Placental pericyte (primary cell): ENCODE measurements at places on chromosomes 16 and 17. TPM values are rescaled to one million over a fixed set of nuclear protein-coding genes. Genes with fewer than 3 reads are reported as not detected.

The KCNH4 gene
- not detected in 2 replicates for total RNA-seq

The SERPINF2 gene
- total RNA-seq, result 0.14 and 0.22 TPM in 2 replicates

The GDPD3 gene
- 0.66 and 1.7 TPM in 2 replicates for total RNA-seq

The FKBP10 gene
- total RNA-seq, result 283 and 563 TPM in 2 replicates

The ITGB4 gene
- total RNA-seq, result 0.44 and 0.57 TPM in 2 replicates

The C16orf46 gene
- total RNA-seq, result 0.57 and 1.8 TPM in 2 replicates

The HSF5 gene
- total RNA-seq, result under 0.01 TPM in 1 of 2 replicates, not detected in the other

The KRT20 gene
- total RNA-seq, result not detected in 2 replicates

The HOXB5 gene
- total RNA-seq, result under 0.01 TPM in 1 of 2 replicates, not detected in the other

The RRN3 gene
- total RNA-seq, result 38.7 and 39.4 TPM in 2 replicates

The CCDC102A gene
- total RNA-seq, result 11.5 and 16.2 TPM in 2 replicates

The DRG2 gene
- 33.9 and 45.8 TPM in 2 replicates for total RNA-seq

The ST6GALNAC2 gene
- 1.3 and 2.6 TPM in 2 replicates for total RNA-seq

The PIEZO1 gene
- total RNA-seq, result 229 and 273 TPM in 2 replicates

The SPECC1 gene
- total RNA-seq, result 79.3 and 93.2 TPM in 2 replicates

The NAGS gene
- 0.66 and 1.4 TPM in 2 replicates for total RNA-seq

The STH gene
- not detected in 2 replicates for total RNA-seq

The TBC1D3E gene
- total RNA-seq, result not detected in 2 replicates

The HSPB9 gene
- total RNA-seq, result not detected in 2 replicates

The NF1 gene
- total RNA-seq, result 63.0 and 77.6 TPM in 2 replicates

The HEATR9 gene
- total RNA-seq, result not detected in 2 replicates

The FOXL1 gene
- total RNA-seq, result 1.1 and 12.2 TPM in 2 replicates

The THRA gene
- total RNA-seq, result 20.8 and 31.7 TPM in 2 replicates
